Fibroblast of villous mesenchyme (primary cell): ENCODE measurements at places on chromosomes 13 and 19. TPM values are rescaled to one million over a fixed set of nuclear protein-coding genes. Genes with fewer than 3 reads are reported as not detected.

Gene LIM2
- not detected in 2 replicates for total RNA-seq

Gene HS6ST3
- not detected in 2 replicates for total RNA-seq

Gene OR7A5
- total RNA-seq = not detected in 2 replicates

Gene SHISA2
- 0.32 TPM in 1 of 2 replicates, not detected in the other for total RNA-seq

Gene ZNF565
- total RNA-seq = 1.6 and 4.3 TPM in 2 replicates

Gene FUT2
- total RNA-seq = not detected in 2 replicates
